Fibroblast of lung (primary cell): ENCODE measurements at places on chromosomes 6 and 20. TPM values are rescaled to one million over a fixed set of nuclear protein-coding genes. Genes with fewer than 3 reads are reported as not detected.
A peak's percentile ranks its signal among the peaks of the same experiment; 100 is the strongest.

The MDC1 gene
- 3.3 and 5.0 TPM in 2 replicates for total RNA-seq

The LST1 gene
- total RNA-seq: not detected in 2 replicates

The TRAPPC3L gene
- under 0.01 TPM in 2 replicates for total RNA-seq

DNA sequence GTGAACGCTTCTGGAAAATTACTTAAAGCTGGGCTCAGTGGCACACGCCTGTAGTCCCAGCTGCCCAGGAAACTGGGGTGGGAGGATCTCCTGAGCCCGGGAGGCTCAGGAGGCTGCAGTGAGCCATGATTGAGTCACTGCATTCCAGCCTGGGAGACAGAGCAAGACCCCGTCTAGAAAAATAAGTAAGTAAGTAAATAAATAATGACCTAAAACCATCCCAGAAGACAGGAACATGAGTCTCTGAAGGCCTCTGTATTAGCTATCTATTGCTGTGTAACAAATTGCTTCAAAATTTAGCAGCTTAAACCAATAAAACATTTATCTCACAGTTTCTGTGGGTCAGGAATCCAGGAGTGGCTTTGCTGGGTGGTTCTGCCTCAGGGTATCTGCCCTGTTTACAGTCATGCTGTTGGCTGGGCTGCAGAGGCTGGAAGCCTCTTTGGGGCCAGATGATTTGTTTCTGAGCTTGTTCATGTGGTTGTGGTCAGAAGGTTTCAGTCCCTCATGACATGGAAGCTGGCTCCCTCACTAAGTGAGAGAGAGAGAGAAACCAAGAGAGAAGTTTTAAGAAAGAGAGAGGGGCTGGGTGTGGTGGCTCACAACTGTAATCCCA, 48.4 kb upstream of the NCOA3 start:
- H3K27me3 ChIP-seq: no peaks in the 10 kb centered on the region
- peak; percentile 77 for DNase-seq
- H3K27ac ChIP-seq: no peak overlapping the region
- H3K4me1 ChIP-seq: no peaks in the 10 kb centered on the region

DNA sequence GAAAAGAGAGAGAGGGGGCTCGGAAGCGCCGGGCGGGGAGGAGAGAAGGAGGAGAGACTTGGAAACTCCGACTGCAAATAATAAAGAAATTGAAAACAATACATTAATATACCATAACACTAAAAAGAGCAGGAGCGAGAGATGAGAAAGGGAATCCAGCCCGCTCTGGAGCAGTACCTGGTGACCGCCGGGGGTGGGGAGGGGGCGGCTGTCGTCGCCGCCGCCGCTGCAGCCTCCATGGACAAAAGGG, 338 bp downstream of the E2F3 start:
- peak overlapping the region; percentile 71 for H3K27ac ChIP-seq
- H3K4me3 ChIP-seq: peak overlapping the region; percentile 60
- no peaks in the 10 kb centered on the region for H3K27me3 ChIP-seq
- no peak for DNase-seq

DNA sequence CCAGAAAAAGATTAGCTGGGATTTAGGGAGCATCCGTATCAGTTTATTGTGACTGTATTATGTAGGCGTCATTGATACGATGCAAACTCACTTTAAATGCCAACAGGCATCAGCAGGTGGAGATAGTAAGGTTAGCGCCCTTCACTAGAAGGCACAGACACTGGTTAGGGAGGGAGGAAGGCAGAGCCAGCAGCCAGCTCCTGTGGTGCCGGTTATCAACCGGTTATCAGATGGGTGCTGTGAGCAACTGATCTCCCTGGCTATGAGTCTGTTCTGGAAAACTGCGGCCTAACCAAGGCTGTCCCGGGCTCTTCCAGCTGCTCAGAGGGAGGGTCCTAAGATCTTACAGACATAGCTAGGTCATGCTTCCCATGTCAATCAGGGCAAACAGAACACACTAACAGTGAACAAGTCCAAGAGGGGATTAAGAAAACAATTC, 47.5 kb upstream of the CD93 start:
- H3K4me1 ChIP-seq: no peaks in the 10 kb centered on the region
- no peak for DNase-seq
- H3K27me3 ChIP-seq: no peaks in the 10 kb centered on the region

DNA sequence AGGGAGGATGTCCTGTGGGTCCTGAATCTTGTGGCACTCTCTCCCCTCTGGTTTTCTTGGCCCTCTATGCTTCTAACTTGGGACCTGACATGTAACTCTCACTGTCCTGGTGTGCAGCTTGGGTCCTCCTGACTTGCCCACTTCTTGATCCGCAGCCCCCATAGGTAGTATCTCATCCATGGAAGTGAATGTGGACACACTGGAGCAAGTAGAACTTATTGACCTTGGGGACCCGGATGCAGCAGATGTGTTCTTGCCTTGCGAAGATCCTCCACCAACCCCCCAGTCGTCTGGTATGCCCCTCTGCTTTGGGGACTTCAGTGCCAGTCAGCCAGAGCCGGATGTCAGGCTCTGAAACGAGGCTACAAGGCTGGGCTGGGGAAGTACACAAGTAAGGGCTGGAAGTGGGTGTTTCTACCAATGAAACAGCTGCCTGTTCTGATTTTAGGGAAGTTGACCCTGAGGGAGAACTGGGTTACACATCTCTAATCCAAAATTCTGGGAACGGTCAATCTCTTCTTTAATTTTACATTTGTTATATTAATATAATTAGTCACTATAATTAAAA, 641 bp downstream of the DBNDD2 start:
- H3K27ac ChIP-seq: no peak overlapping the region
- peaks cover 3% of the 10 kb centered on the region for H3K4me1 ChIP-seq
- DNase-seq: no peak
- no peaks in the 10 kb centered on the region for H3K36me3 ChIP-seq
- H3K27me3 ChIP-seq: no peaks in the 10 kb centered on the region

DNA sequence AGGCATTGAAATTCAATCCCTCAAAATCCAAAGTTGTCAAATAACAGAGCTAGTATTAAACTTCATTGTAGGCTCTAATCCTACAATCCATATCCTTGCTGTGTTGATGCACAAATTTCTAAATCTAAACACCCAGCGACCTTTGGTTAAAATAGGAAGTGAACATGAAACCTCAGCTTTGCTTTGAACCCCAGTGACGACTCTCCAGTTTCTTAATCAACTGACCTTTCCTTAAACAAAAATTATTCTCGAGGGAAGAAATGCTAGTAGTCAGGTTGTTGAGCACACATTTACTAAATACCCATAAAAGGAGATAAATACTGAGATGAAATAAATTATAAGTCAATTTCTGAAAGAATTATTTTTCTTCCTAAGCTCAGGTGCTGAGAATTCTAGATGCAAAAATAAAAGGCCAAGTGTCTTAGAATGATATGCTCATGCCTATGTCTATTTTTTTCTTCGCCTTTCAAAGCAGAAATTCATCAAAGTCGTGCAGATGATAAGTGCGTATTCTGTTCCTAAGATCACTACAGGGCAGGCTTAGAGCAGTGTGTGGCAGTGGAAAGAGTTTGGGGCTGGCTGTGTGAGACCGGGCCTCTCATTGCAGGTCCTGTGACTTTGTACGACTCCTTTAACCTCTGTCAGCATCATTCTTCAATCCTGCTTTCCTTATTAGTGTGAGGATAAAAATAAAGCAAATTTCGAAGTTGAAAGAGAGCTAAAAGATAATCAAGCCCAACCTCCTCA, 208.7 kb downstream of the PRL start:
- H3K27ac ChIP-seq: no peak overlapping the region
- no peaks in the 10 kb centered on the region for H3K27me3 ChIP-seq
- no peak overlapping the region for H3K4me3 ChIP-seq

DNA sequence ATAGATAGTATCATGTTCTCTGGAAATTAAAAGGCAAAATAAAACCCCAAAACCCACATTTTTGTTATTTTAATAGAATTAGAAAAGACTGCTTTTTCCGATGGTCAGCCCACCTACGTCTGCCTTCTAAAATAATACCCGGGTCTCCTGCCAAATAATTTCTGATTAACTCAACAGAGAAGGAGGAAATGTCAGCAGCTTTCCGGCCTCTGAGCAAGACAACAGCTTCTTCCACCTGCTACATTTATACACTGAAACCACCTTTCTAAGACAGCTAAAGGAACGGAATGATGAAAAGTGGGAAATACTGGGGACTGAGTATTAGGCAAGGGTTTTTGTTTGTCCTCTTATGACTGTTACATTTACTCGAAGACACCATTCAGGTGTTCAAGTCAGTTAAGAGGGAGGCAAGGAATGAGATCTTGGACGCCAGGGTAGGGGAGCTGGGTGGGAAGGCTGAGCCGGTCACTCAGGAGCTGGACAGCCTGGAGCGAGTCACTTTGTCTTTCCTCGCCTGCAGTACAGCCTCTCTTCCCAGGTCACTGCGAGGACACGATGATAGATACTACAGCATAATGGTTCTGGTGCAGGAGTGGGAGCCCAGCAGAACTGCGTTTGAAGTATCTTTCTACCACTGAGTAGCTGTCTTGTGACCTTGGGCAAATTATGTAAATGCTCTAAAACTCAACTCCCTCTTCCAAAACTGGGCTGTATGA, 96.3 kb upstream of the QKI start:
- no peak overlapping the region for H3K27ac ChIP-seq
- no peak overlapping the region for H3K4me3 ChIP-seq
- H3K4me1 ChIP-seq: no peaks in the 10 kb centered on the region
- no peaks in the 10 kb centered on the region for H3K36me3 ChIP-seq
- no peak for DNase-seq
- no peaks in the 10 kb centered on the region for H3K27me3 ChIP-seq

- no peak overlapping the region for H3K27ac ChIP-seq
- no peaks in the 10 kb centered on the region for H3K36me3 ChIP-seq
- no peaks in the 10 kb centered on the region for H3K27me3 ChIP-seq
- no peaks in the 10 kb centered on the region for H3K4me1 ChIP-seq
- no peak overlapping the region for H3K4me3 ChIP-seq
- DNase-seq: no peak
These were observed 473.5 kb upstream of the SPTLC3 start for GRCh38 chr20:12535316-12535715.

DNA sequence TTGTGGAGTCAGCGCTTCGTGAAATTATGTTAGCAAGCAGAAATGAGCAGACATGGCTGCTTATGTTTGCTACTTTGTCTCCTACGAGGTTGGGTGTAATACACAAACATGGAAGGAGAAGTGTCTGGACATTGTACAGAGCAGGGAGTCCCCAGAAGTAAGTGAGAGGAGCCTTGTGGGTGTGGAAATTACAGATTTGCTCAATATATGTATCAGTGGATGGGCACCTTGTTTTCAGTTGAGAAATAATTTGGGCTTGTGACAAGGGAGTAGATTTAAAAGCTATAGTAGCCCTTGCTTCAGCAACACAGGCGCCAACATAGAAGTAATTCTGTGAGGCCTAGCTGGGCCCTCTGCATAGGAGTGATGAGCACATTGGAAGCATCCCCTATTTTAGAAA, 49.2 kb downstream of the HECA start:
- H3K4me1 ChIP-seq: no peaks in the 10 kb centered on the region
- no peak overlapping the region for H3K4me3 ChIP-seq
- H3K36me3 ChIP-seq: no peaks in the 10 kb centered on the region
- DNase-seq: no peak
- H3K27ac ChIP-seq: no peak overlapping the region

- no peak for DNase-seq
- H3K36me3 ChIP-seq: no peaks in the 10 kb centered on the region
- no peak overlapping the region for H3K4me3 ChIP-seq
These were observed 295.4 kb upstream of the STXBP5 start for GRCh38 chr6:146908786-146909185.

GRCh38 chr20:55386686-55387085, 618.6 kb downstream of the CBLN4 start:
- no peaks in the 10 kb centered on the region for H3K36me3 ChIP-seq
- peak; percentile 1 for DNase-seq
- H3K27me3 ChIP-seq: no peaks in the 10 kb centered on the region
- no peak overlapping the region for H3K4me3 ChIP-seq
- no peak overlapping the region for H3K27ac ChIP-seq

DNA sequence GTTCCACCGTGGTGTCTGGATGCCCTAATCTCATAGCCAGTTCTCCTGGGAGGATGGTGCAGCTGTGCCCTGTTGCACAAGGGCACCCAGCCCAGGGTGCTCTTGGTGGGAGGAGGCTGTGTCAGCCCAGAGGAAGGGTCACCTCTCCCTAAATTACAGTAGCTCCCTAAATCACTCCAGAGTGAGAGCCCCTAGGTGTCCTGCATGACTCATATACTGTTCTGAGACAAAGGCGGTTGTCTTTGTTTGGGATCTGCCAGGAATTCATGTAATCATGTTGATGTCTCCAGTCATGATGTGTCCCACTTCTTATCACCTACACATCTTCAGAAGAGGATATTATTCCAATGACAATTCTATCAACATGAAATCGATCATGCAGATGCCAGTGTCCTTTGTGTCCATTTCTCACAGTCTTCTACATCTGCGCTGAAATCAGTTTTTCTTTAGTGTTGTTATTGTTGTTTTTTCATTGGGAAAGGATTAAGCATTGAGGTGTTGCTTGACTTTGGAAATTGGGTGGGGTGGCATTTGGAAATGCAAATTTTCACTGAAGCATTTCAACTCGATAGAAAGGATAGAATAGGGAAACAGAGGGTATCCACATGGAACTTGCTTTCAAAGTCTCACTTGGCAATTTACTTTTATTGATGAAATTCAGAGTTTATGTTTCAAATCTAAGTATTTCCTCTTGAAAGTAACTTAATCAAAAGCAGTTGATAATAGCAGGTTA, 19.5 kb downstream of the PERP start:
- H3K4me1 ChIP-seq: peaks cover 8% of the 10 kb centered on the region
- H3K27me3 ChIP-seq: no peaks in the 10 kb centered on the region
- peak; percentile 37 for DNase-seq
- no peak overlapping the region for H3K4me3 ChIP-seq
- peaks cover 1% of the 10 kb centered on the region for H3K36me3 ChIP-seq

- no peaks in the 10 kb centered on the region for H3K36me3 ChIP-seq
- no peak within 1 kb of the TSS for H3K4me3 ChIP-seq
- no peak for DNase-seq
- no peaks in the 10 kb centered on the region for H3K4me1 ChIP-seq
- no peak within 1 kb of the TSS for H3K27ac ChIP-seq
- peaks cover 5% of the 10 kb centered on the region for H3K27me3 ChIP-seq
These were observed at the start of gene EEF1A2 for GRCh38 chr20:63498960-63499337. Gene EEF1A2, minus strand, starts transcription at chr20:63499083. Its CDS starts 1,320 bp downstream, at chr20:63497763.

DNA sequence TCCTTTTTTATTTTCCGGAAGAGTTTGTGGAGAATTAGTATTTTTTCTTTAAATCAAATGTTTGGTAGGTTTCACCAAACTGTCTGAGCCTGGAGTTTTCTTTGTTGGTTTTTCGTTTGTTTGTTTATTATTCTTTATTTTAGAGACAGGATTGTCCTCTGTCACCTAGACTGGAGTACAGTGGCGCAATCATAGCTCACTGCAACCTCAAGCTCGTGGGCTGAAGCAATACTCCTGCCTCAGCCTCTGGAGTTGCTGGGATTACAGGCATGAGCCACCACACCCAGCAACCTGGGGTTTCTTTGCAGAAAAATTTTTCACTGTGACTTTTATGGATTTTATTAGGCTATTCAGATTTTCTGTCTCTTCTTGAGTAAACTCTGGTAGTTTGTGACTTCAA, 120.2 kb upstream of the LOC128125822 start:
- no peaks in the 10 kb centered on the region for H3K27me3 ChIP-seq
- no peak for DNase-seq
- H3K4me1 ChIP-seq: no peaks in the 10 kb centered on the region
- no peak overlapping the region for H3K27ac ChIP-seq

- no peaks in the 10 kb centered on the region for H3K27me3 ChIP-seq
- DNase-seq: no peak
- H3K4me1 ChIP-seq: no peaks in the 10 kb centered on the region
- H3K36me3 ChIP-seq: no peaks in the 10 kb centered on the region
- no peak overlapping the region for H3K27ac ChIP-seq
These were observed 175.3 kb upstream of the BMP5 start for GRCh38 chr6:56050530-56051201.

GRCh38 chr6:92840246-92840930, 579.0 kb downstream of the EPHA7 start:
- no peaks in the 10 kb centered on the region for H3K4me1 ChIP-seq
- H3K27me3 ChIP-seq: no peaks in the 10 kb centered on the region
- peak; percentile 21 for DNase-seq
- H3K36me3 ChIP-seq: no peaks in the 10 kb centered on the region
